MCF 10A (cell line): ENCODE measurements at places on chromosomes 3 and 15. TPM values are rescaled to one million over a fixed set of nuclear protein-coding genes. Genes with fewer than 3 reads are reported as not detected.

GRCh38 chr15:73323956-73324355 lies 44.8 kb downstream of the HCN4 start:
- DNase-seq, result no peak

DNA sequence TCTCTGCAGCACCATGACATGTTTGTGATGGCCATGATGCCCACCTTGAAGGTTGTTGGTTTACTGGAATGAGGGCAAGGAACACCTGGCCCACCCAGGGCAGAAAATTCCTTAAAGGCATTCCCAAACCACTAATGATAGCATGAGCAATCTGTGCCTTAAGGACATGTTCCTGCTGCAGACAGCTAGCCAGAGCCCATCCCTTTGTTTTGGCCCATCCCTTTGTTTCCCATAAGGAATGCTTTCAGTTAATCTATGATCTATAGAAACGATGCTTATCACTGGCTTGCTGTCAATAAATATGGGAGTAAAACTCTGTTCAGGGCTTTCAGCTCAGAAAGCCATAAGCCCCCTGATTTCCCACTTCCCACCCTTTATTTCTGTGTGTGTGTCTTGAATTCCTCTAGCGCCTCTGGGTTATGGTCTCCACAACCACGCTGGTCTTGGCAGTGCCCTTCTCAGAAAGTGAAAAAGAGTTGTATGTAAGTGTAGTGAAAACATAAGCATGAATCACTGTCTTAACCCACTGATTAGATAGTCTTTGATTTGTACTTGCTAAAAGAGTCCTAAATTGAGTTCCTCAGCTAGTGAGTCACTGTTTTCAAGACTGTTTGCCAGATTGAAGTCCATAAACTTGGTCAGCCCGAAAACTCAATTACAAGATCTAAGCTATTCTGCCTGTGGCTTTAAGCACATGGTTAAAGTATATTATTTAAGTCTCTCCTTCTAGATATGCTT lies 19.0 kb upstream of the CCR2 start:
- peak; percentile 40 for DNase-seq

CCR9 gene
- not detected in 2 replicates for total RNA-seq

DNA sequence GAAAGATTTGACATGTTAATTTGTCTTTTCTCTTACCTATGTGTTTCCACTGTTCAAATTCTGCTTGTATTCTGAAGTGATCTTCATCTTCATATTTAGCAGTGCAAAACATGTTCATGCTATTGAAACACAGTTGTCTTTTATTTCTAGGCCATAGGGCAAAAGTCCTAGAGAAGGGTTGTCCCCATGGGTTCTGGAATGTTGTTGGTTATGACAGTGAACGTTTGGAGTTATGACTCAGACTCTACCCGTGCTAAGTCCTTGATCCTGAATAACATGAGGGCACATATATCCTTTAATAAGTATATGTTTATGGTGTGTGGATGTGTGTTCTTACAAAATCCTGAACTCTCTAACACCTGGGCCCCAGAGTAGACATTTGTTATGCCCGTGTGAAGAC lies 23.0 kb upstream of the ARPP21 start:
- DNase-seq, result peak; percentile 14

GRCh38 chr3:76776927-76777326 lies 263.0 kb upstream of the ROBO2 start:
- no peak for DNase-seq

- peak; percentile 44 for DNase-seq
These were observed 67.6 kb downstream of the FNDC3B start for GRCh38 chr3:172106989-172107388.

GRCh38 chr3:115784739-115785536 lies 161.6 kb downstream of the GAP43 start:
- DNase-seq, result no peak

GRCh38 chr15:74312445-74313007 lies 54.9 kb downstream of the CYP11A1 start:
- DNase-seq, result no peak

GRCh38 chr3:130843441-130843840 lies 50.4 kb upstream of the ATP2C1 start:
- DNase-seq, result no peak

TARS3 gene
- total RNA-seq, result 5.0 and 7.2 TPM in 2 replicates

GATA2 gene
- total RNA-seq, result 0.51 and 0.56 TPM in 2 replicates

- DNase-seq, result peak; percentile 38
These were observed 781 bp upstream of the CYP1A1 start for GRCh38 chr15:74725845-74726773.

DNA sequence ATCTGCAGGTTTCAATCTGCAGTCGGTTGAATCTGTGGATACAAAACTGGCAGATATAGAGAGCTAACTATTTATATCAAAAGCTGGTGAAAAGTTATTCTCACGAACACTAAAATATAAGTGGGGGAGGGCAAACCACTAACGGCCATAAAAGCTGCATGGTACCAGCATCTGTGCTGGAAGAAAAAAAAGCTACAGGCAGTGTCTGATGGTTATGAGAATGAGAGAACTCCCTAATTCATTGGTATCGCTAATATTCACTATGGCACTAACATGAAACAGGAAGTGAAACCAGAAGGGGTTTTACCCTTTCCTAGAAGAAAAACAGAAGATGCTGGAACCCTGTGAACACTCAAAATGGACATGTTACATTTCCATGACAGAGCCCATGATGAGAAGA lies 15.9 kb downstream of the CEP70 start:
- no peak for DNase-seq

NME9 gene
- total RNA-seq, result not detected in 2 replicates

DNA sequence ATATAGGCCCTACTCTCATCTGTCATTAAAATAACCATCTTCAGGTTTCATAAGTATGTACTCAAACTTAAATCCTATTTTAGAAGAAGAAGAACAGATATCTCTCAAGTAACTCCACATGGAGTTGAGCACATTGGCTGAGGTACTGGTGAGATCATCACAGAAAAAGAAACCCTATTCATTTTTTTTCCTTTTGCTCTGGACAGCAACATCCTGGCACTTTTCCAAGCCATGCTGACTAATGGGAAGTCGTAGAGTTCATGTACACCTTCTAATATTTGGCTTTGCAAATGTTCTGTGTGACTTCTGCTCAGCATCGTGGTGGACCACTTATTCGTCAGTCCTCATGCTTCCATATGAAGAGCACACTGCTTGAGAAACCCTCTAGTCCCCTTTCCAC lies 336.0 kb upstream of the KCNH8 start:
- DNase-seq, result peak; percentile 87

- DNase-seq, result no peak
These were observed 69.3 kb downstream of the ARPP21 start for GRCh38 chr3:35708394-35709271.

NUP210 gene
- 6.9 and 8.4 TPM in 2 replicates for total RNA-seq

AGBL1 gene
- not detected in 2 replicates for total RNA-seq

DNA sequence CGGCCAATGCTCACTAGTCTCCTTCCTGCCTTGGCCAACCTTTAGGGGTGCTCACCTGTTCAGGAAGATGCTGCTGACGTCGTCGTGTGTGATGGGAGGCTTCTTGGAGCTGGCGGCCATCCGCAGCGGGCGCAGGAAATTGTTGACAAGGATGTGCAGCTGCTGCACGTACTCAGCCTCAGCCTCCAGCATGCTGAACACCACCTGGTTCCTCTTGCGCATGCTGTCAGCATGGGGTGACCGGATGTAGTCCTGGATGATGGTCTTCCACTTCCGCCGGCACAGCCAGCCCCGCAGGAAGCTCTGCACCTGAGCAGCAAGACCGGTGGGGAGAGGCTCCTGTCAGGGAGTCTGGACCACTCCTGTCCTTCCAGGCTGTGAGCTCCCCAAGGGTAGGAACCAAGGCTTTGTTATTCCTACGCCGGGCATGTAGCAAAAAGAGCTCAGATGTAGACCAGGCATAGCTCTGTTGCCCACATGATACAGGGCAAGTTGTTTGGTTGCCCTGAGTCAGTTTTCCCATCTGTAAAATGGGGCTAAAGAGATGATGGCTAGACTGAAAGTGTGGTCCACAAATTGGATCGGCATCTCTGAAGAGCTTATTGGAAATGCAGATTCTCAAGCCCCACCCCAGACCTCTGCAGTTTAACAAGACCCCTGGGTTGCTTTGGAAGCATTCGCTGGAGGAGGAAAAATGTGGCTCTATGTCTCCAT lies 43.7 kb downstream of the RASGRF1 start:
- DNase-seq, result no peak

GRCh38 chr3:5188419-5189221 lies 1.1 kb downstream of the EDEM1 start:
- peak; percentile 53 for DNase-seq

SLC22A13 gene
- total RNA-seq, result 1.7 and 1.9 TPM in 2 replicates

GRCh38 chr3:7700539-7700938 lies 801.1 kb upstream of the LMCD1 start:
- DNase-seq, result no peak

SPTBN5 gene
- 1.1 TPM in 2 replicates for total RNA-seq

GATM gene
- total RNA-seq, result 0.54 and 1.6 TPM in 2 replicates
